ENCODE measurements at places on chromosomes 3 and 15.
A peak's percentile ranks its signal among the peaks of the same experiment; 100 is the strongest.

- no peak for DNase-seq
These were observed 252.8 kb downstream of the NTRK3 start for GRCh38 chr15:88003541-88004327.

- no peak for DNase-seq
These were observed 11.6 kb downstream of the FSIP1 start for GRCh38 chr15:39770748-39771689.

DNA sequence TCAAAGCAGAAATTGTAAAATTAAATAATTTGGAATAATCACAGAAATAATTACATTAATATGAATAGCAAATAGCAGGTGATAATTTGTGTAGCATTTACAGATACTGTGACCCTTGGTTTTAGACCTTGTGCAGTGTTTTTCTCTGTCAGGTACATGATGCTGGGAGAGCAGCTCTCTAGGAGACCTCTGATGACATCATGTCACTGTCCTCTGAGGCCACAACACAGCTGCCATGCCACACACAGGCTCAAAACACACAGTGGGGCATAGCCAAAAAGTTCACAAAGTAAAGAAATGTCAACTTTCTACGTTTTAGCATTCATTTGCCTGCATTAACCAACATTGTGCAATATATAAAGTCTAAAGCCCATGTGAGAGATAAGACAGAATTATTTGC, 71.8 kb upstream of the ZBTB20 start:
- DNase-seq: no peak

GRCh38 chr3:72977060-72977808, 19.4 kb upstream of the PPP4R2 start:
- peak; percentile 65 for DNase-seq

GRCh38 chr15:71657141-71657540, 153.2 kb upstream of the NR2E3 start:
- no peak for DNase-seq

GRCh38 chr3:143571548-143571947, 276.7 kb downstream of the SLC9A9 start:
- DNase-seq: no peak

GRCh38 chr3:30658328-30659052, 52.1 kb downstream of the TGFBR2 start:
- DNase-seq: no peak

GRCh38 chr3:104530934-104531333, 835.8 kb upstream of the ALCAM start:
- no peak for DNase-seq

DNA sequence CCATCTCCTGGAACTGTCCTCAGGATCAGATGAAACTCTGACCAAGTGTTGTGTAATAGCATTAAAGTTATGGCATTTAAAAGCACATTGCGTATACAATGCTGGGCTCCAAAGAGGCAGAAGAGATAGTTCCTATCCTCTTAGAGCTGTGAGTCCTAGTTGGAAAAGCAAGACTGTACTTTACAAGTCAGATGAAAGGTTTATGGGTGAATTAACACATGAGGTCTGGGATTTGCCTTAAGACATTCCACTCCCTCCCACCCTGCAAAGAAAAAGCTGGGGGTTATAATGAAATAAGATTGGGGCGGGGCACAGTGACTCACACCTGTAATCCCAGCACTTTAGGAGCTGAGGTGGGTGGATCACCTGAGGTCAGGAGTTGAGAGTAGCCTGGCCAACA, 35.6 kb downstream of the SNAPC5 start:
- DNase-seq: no peak

DNA sequence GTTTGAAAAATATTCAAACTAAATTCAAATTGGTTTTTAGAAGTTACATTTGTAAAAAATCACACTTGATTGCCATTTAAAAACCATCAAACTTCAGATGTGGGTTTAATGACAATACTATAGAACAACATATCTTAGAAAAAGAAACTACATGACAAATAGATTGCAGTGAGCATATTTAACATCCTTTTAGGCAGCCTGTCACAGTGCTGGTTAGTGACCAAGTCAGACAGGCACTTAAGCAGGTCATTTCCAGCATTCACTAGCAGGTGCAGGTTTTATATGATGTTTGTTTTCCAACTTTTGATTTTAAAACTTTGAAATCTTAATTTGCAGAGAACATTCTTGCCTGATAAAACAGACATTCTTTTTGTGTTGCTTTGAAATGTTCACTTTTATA, 115.7 kb downstream of the MBNL1 start:
- no peak for DNase-seq

DNA sequence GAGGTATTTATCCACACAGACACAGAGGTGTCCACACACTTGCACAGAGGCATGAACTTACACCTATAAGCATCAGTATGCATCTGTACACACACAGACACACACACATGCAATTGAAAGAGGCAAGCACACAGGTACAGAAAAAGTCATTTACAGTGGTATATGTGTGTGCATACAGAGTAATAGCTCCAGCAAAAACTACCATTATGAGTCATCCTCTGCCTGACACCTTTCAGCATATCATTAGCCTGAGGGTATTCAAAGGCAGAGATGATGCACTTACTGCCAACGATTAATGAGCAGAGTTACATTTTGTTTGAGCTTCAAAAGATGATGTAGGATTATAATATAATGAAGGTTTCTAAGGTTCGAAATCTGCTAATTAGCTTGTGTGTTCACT, 100.3 kb upstream of the TPRG1 start:
- DNase-seq: no peak

DNA sequence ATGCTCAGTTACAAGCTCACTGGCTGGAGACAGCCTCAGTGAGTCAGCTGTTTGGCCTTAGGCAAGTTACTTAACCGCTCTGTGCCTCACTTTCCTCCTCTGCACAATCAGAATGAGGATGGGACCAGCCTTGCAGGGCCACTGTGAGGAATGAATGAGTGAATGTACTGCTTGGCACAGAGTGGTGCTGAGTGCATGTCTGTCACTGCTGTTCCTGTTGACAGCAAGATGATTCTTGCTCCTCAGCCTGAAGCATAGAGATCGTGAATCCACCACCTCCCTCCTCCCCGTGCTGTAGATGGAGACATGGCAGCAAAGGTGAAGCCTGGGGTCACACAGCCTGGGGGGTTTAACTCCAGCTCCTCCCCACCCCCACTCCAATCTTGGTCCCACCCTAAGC, 14.6 kb upstream of the GRIP2 start:
- DNase-seq: no peak

GRCh38 chr3:186979852-186980251, 49.5 kb downstream of the ST6GAL1 start:
- no peak for DNase-seq

- no peak for DNase-seq
These were observed 46.6 kb upstream of the SERPINI2 start for GRCh38 chr3:167520266-167521005.

GRCh38 chr3:194100856-194101390, 35.0 kb upstream of the HES1 start:
- DNase-seq: no peak

- DNase-seq: no peak
These were observed 176.0 kb downstream of the ABHD5 start for GRCh38 chr3:43866529-43867353.

GRCh38 chr15:89754361-89755154, 3.5 kb upstream of the MESP1 start:
- no peak for DNase-seq

DNA sequence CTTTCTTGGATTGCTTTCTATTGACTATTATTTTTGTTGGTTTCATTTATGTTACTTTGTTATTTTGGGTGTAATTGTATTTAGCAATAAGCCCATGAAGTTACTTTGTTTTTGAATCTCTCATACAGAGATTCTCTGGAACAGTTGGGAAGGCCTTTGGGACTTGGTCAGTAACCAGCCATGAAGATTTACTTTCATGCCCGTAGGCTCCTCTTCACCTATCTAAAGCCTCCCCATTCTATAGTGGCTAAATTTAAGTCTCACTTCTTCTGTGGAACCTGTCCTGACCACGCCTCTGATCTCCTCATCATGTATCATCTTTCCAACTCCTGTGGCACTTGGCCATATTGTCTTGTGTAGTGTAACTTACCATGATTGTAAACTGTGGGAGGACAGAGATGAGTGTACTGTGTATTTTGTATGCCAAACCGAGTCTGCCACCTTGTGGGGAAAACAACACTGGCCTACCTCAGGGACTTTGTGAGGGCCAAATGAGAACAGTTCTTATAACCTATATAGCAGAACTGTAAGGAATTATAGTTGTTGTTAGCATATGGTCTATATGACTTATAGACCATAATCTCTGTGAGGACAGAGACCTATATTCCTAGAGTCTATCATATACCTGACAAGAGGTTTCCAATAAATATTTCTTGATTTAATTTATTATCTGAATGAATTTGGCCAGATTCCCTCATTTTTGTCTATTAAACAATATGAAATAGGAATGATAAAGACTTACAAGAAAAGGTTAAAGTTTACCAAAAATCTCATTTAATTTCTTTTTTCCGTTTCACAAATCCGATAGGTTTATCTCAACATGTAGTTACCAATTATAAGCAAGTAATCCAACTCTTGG, 75.0 kb downstream of the STARD9 start:
- peak; percentile 24 for DNase-seq

- no peak for DNase-seq
These were observed 30.4 kb downstream of the SKIL start for GRCh38 chr3:170387950-170388349.
